ENCODE measurements at places on chromosomes 3 and 15.

GRCh38 chr3:144923046-144923775 is 951.6 kb downstream of the DIPK2A start:
- no peak for DNase-seq

GRCh38 chr3:15266510-15267376 is 60.7 kb downstream of the CAPN7 start:
- DNase-seq, result no peak

DNA sequence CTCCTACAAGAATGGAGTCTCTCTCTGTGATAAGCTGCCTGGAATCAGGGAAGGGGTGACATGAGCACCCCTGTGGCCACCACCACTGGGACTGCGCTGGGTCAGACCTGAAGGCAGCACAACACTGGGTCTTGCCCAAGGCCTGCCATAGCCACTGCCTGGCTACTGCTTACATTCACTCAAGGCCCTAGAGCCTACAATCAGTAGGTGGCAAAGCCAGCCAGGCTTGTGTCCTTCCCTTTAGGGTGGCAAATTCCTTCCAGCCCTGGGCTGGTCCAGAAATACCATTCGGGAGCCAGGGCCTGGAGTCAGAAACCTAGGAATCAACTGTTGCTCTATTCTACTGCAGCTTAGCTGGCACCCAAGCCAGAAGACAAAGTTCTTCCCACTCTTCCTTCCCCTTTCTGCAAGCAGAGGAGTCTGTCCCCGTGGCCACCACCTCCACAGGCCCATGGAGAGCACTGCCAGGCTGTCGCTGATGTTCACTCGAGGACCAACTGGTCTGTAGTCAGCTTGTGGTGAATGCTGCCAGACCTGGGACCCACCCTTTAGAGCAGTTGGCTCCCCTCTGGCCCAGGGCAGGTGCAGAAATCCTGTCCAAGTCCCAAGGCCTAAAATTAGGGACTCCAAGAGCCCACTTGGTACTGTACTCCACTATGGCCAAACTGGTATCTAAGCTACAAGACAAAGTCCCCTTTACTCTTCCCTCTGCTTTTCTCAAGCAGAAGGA is 307.4 kb downstream of the THSD4 start:
- no peak for DNase-seq

DNA sequence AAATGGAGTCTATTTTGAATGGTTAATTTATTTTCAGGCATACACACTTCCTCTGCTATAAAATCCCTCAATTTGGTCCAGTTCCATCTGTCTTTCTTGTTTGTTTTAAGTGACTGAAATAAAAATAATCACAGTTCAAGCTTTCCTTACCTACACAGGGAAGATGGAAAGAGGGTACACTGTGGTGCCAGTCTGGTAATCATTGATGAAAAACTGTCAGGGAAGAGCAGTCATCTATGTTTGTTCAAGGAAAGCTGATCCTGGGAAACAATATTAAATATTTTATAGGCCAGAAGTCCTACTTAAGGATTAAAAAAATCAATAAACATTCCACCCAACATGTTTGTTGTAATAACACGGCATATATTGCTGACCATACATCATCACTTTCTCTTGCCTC is 115.2 kb upstream of the KCNMB2 start:
- no peak for DNase-seq

DNA sequence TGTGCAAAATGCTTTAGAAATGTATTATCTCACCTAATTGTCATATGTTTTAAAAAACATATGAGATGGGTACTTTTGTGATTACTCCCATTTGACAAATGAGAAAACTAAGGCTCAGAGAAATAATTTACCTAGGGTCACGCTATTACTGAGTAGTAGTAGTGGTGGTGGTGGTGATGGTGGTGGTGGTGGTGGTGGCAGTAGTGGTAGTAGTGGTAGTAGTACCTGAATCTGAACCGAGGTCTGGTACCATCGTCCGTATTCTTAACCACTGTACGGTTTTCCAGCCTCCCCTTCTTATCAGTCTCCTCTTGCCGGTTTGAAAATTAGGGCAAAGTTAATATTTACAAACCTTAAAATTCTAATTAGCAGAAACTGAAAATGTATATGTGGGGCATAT is 102.4 kb downstream of the KLHL25 start:
- DNase-seq, result no peak

GRCh38 chr15:86002444-86002843 is 77.2 kb upstream of the AGBL1 start:
- no peak for DNase-seq

DNA sequence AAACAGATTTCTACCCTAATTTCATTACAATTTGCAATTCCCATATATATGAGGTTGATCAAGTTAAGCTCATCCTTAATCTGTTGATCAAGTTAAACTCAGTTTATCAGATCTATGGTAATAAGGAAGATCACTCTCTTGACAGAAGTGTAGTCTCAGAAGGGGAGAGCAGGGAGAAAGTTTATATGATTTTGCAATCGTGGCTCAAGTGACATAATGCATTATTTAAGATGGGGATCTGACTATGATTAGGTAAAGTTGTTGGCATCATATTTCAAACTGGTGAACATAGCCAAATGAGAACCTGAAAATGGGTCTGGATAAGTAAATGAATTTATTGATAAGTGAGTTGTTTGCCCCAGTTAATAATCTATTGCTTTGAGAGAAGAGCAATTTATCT is 995.3 kb downstream of the OTOL1 start:
- DNase-seq, result no peak

DNA sequence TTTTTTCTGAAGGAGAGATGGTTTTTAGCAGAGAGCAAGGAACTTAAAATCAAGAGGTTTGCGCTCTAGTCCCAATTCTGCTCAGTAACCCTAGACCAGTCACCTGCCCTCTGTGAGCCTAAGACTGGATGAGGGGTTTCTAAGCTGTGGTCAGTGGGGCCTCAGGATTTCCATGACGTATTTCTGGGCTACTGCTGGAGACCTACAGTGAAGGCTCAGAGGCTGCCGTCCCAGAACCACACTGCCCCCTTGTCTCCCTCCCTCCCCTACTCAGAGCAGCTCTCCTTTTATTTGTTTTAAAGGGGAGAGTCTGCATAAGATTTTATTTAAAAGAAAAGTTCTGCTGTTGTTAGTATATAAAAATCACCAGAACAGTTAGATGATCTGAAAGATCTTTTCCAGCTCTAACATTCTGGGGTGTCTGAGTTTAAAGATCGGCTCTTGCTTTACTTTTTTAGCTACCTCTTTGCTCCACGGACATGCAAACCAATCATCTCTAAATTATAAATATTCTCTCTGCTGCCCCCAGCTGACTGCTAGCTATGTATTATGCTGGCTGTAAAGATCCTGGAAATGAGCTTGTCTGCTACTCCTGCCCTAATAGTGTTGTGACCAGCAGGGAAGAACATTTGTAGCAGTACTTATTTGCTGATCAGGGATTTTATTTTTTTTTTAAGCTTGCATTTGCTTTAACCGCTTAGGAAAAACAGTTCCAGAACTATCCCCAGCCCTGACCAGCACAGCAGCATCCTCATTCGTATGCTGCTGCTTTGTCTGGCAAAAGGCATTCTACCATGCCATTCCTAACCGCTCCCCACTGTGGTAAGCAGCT is 28.6 kb upstream of the NDUFB4 start:
- DNase-seq, result no peak

DNA sequence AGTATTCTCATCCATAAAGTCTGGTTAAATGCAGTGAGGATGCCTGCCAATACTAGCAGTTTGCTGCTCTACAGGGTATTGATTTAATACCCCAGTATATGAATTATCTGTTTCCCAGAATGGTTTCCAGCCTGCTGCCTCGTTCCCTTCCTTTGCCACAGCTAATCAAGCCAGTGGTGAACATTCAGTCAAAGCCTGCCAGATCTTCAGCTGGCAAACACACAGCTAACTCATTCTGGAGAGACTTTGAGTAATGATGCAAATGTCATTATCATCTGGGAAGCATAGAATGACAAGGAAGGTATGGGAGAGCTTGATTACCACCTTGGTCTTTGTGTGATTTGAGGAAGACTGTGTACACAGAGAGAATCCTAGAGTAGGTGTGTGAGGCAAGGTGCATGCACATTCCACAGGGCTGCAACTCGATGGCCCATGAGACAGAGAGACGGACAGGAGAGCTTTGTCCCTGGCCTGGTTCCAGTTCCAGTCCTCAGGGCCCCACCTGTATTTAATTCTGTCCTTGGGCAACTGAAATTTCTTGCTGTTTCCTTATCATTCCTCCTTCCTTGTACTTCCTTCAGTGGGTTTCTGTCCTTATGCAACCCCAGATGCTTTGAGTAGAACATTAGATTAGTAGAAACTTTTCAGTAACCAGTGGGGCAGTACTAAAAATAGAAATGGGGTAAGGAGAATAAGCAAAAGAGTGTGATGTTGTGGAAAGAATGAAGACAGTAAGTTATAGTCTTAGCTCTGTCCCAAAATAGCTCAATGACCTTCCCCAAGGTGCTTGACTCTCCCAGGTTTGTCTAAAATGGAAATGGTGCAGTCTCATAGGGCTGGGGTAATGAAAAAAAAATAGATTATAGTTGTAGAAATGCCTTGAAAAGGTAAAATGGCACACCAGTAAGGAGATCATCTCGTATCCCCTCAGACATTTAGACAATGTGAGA is 72.5 kb downstream of the MITF start:
- DNase-seq, result no peak

GRCh38 chr15:101174152-101174920 is 77.5 kb downstream of the CHSY1 start:
- no peak for DNase-seq

GRCh38 chr3:45318689-45319088 is 69.7 kb upstream of the LARS2 start:
- DNase-seq, result no peak

GRCh38 chr3:37068031-37068430 is 74.7 kb downstream of the MLH1 start:
- DNase-seq, result no peak

DNA sequence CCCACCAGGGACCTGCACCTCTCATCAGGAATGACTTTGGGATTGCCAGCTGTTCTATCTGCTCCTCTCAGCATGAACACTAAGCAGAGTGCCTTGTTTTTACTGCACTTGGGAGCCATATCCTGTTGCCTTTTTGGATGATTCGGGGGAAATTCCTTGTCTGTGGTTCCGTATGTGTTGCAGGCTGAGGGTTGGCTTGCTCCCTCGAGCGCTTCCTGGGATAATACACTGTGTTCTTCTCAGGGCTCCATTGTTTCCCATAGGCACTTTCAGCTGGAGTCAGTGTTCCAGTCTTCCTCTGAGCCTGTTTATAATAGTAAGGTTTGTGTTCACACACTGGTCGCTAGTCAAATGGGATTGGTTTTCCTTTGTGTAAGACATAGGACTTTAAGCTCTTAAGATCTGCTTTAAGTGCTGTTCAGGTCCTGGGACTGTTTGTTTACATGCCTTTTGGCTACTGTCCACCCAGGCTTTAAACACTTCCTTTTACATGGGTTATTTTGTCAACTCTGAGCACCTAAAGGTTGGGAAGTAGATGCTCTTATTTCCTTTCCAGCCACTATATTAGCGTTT is 23.4 kb downstream of the BOC start:
- no peak for DNase-seq

DNA sequence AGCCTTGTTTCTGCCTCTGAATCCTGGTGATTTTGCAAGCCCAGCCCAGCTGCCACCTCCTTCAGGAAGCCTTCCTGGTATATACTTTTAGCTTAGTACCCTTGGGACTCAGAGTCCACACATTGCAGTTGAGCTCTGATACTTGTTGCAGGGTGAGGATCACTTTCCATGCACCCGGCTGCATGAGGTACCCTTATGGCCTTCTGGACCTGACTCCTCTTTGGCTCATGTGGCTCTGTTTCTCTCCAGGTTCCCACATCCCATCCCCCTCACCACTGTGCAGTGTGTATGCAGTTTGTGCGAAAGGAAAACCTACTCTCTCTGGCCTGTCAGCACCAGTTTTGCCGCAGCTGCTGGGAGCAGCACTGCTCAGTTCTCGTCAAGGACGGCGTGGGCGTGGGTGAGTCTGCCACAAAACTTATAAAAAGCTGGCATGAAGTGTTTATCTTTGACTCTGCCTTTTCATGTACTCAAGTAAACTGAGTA is 23.1 kb upstream of the P4HTM start:
- no peak for DNase-seq

GRCh38 chr3:146476094-146476740 is 6.9 kb upstream of the PLSCR2 start:
- no peak for DNase-seq

DNA sequence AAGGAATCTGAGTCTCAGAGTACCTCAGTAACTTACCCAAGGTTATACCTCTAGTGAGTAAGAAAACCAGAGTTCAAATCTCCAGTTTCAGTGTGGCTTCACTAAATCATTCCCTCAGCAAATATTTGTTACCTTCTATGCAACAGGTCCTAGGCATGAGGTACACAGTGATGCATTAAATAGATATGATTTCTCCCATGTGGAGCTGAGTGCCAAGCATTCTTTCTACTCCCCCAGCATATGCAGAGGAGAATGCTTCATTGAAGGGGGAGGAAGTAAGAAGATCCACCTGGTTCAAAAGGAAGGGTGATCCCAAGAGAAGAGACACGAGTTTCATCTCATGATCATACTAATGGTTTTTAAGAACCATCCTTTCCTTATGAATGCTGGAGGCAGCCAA is 6.8 kb upstream of the MTHFS start:
- no peak for DNase-seq

DNA sequence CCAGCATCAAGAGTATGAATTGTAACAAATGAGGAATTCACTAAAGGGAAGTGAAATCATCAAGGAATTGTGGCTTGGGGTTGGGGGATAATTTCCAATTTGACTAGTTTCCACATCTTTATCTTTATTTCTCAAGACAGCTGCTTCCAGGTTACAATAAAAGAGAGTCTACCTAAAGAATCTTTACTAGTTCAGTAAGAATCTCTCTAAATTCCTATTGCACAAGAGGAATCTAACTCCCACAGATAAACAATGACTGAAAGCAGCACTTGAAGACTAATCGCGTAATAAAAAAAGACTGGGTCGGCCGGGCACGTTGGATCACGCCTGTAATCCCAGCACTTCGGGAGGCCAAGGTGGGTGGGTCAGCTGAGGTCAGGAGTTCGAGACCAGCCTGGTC is 194.4 kb downstream of the KBTBD8 start:
- DNase-seq, result no peak

DNA sequence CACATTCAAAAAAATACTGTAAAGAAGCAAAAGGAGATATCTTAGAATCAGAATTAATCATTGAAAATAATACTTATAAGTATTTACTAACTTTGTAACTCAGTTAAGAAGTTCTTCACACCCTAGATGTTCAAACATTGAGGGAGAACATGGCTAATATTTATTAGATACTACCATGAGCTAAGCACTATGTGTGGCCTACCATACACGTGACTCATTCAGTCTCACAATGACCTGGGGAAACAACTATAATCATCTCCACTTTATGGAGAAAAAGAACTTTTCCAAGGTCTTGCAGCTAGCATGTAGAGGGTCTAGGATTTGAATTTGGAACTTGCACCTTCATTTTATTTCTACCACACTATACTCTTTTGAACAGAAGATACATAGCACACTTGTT is 361.9 kb upstream of the CFAP20DC start:
- DNase-seq, result no peak

- DNase-seq, result no peak
These were observed 12.6 kb upstream of the SLC25A26 start for GRCh38 chr3:66208189-66208588.

All from stimulated activated CD4-positive, alpha-beta T cell treated with anti-CD3 and anti-CD28 coated beads, Interleukin-15, amount 100 ng/mL, for 1 hour (primary cell).